ENCODE measurements at places on chromosomes 7 and 10. TPM values are rescaled to one million over a fixed set of nuclear protein-coding genes. Genes with fewer than 3 reads are reported as not detected.

DNA sequence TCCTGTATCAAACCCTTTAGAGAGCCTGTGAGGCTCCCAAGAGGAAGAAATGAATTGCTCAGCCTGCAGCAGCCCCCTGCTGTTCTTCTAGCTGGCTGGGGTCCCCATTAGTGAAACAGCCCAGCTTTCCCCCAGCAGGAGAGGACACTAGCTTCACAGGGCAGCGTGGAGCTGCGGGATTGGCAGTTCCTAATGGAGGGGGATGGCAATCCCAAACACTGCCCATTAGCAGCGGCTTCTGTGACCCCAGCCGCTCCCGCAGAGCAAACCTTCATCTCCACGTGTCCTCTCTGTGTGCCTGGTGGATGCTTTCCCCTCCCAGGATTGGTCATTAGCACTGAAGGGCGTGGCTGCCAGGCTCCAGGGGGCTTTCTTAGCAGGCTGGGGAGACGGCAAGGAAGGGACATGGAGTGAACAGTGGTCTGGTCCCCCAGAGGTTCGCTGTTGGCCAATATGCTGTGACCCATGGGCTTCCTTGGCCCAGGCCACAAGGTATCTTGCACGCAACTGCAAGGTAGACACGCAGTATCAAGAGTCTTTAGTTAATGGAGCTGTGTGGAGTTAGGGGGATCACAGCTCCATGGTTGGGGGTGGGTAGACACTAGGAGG is 322.5 kb upstream of the ZMIZ1 start:
- H3K27me3 ChIP-seq: no peaks in the 10 kb centered on the region
- DNase-seq: no peak
- peaks cover 19% of the 10 kb centered on the region for H3K4me1 ChIP-seq
- no peaks in the 10 kb centered on the region for H3K36me3 ChIP-seq
- H3K27ac ChIP-seq: no peak overlapping the region
- H3K4me3 ChIP-seq: no peak overlapping the region

DNA sequence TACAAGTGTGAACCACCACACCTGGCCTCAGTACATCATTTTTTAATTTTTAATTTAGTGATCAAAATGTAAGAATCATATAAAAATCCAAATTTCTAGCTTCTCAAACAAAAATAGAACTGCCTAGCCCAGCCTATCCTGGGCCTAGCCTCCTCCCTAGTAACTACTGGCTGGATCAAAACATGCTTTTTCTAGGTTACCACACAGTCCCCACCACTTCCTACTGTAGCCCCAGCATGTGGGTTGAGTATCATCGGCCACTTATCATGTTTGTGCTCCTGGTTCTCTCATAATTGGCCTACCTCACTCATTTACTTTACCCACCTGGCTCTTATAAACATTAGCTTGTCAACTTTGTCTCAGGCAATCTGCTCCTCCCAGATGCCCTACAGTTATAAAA is 52.9 kb downstream of the DNAJC12 start:
- no peaks in the 10 kb centered on the region for H3K27me3 ChIP-seq
- H3K36me3 ChIP-seq: no peaks in the 10 kb centered on the region
- H3K4me3 ChIP-seq: no peak overlapping the region

DNA sequence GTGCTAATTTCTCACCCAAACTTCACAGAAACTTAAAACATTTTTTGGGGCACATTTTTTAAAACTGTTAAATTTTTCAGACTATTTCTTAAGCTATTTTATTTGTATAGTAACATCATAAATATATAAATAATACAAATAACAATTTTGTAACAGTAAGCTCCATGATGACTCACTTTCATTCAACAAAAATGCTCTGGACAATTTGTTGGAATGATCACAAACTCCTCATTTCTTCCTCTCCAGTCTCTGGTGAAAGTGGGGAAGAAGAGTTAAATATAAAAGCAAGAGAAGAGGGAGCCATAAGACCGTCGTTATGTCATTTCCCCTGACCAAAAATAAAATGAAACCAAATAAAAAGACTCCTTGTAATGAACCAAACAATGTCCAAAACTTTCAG is 162.4 kb downstream of the AGMO start:
- peaks cover 9% of the 10 kb centered on the region for H3K36me3 ChIP-seq
- peaks cover 13% of the 10 kb centered on the region for H3K4me1 ChIP-seq
- no peak overlapping the region for H3K27ac ChIP-seq
- no peak for DNase-seq
- H3K4me3 ChIP-seq: no peak overlapping the region

DNA sequence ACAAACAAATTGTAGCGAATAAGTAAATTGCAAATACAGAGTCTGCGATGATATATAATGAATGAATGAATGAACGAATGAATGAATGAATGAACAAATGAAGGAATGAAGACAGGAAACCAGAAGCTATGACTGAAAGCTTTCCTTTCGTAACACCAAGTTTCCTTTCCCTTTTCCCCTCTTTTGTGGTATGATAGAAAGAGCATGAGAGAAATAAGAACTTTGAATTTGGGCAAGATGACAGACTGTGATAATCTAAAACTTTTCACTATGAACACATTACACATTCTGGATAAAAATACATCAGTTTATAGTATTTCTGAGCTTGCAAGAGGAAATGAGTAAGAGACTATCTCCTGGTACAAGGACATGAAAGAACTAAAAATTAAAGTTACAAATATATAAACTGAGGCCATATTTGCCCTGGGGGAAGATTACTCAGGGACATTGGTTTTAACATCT is 8.4 kb upstream of the UCN3 start:
- DNase-seq: no peak
- no peak overlapping the region for H3K27ac ChIP-seq
- H3K4me3 ChIP-seq: no peak overlapping the region
- H3K36me3 ChIP-seq: no peaks in the 10 kb centered on the region
- H3K27me3 ChIP-seq: no peaks in the 10 kb centered on the region

FRMPD2 gene
- total RNA-seq: 1.3 TPM

OR2A42 gene
- total RNA-seq: 0.37 TPM

RHEB gene
- 127 TPM for total RNA-seq

All from WTC11 (cell line).